ENCODE measurements at places on chromosomes 3 and 15.

- no peak for DNase-seq
Observed at GRCh38 chr3:134699141-134699711, 48.4 kb upstream of the KY start.

GRCh38 chr3:183381179-183381578 is 47.2 kb downstream of the MCF2L2 start:
- DNase-seq: no peak

GRCh38 chr3:47006145-47006651 is 26.7 kb downstream of the NBEAL2 start:
- no peak for DNase-seq

GRCh38 chr3:77536038-77536775 is 496.3 kb downstream of the ROBO2 start:
- DNase-seq: no peak

DNA sequence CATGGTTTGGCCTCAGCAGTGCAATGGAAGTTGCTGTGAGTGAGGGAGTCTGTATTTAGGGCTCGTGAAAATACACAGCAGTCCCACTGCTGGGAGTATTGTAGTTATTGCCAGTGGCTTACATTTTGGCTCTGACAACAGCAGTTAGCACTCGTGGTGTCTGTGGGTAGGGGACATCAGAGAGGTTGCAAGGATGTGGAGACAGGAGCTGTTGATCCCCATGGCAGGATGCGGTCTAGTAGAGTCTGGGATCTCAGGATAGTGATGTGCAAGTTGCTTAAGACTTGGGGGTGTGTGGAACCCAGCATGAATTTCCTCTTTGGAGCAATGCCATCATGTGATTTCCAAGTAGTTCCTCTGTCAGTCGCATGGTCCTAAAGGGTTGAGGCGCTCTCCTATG is 59.9 kb downstream of the GALK2 start:
- DNase-seq: no peak

GRCh38 chr15:55638764-55639163 is 50.6 kb upstream of the PYGO1 start:
- DNase-seq: no peak
